ENCODE measurements at places on chromosomes 6 and 20.

DNA sequence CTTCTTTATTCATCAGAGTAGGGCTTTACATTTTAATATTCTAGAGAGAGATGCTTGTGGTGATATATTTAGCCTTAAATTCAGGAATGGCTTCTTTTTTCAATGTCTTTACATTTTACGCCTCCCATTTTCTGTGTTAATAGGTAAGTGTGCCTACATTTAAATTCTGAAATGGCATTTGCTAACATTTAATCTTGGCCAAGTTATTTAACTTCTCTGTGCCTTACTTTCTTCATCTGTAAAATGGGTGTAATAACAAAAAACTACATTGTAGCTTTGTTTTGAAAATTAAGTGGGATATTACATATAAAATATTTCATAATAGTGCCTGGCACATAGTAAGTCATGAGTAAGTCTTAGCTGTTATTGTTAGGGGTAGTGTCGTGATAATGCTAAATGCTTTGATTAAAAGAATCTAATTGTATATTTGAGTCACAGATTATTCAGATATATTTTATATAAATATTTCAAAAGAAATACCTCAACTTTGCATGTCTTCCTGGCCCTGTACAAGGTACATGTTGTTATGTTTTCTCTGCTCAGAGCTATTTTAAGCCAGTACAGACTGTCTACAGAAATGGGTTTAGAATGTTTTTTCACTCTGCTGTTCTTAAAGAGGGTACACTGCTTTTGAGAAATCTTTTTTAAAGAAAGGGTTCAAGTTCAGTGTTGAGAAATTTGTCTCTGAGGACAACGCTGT lies 18.8 kb downstream of the CARMIL1 start:
- DNase-seq, result no peak

DNA sequence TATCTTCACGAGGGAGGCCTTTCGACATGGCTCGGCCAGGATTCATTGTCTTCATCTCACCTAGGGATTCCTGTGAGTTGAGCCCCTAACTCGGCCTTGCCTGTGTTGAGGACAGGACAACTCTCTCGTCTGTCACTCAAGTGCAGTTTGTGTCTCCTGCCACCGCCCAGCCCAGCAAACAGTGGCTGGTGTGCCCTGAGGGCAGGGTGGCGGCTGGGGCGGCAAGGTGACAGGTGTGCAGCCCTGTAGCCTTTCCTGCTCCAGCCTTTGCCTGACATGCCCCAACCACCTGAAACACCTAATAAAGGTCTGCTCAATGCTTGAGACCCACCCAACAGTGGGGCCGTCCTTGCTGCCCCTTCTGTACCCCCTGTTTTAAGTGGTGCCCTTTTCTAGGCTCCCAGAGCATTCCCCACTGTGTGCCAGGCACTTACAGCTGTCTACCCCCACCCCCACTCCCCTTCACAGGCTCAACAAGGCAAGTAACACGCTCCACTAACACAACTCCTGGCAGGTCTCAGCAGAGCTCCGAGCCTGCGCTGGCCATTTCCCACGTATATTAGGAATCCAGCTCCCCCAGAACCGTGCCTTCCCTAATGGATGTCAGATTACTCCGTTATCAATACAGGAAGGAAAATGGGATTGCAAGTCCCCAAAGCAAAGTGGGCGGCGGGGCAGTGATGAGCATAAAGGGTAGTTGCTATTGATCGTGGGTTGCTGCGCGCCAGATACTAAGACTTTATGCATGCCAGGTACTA lies 17.7 kb downstream of the GFRA4 start:
- no peak for DNase-seq

GRCh38 chr6:157579467-157580031 lies 198.6 kb downstream of the ZDHHC14 start:
- no peak for DNase-seq

DNA sequence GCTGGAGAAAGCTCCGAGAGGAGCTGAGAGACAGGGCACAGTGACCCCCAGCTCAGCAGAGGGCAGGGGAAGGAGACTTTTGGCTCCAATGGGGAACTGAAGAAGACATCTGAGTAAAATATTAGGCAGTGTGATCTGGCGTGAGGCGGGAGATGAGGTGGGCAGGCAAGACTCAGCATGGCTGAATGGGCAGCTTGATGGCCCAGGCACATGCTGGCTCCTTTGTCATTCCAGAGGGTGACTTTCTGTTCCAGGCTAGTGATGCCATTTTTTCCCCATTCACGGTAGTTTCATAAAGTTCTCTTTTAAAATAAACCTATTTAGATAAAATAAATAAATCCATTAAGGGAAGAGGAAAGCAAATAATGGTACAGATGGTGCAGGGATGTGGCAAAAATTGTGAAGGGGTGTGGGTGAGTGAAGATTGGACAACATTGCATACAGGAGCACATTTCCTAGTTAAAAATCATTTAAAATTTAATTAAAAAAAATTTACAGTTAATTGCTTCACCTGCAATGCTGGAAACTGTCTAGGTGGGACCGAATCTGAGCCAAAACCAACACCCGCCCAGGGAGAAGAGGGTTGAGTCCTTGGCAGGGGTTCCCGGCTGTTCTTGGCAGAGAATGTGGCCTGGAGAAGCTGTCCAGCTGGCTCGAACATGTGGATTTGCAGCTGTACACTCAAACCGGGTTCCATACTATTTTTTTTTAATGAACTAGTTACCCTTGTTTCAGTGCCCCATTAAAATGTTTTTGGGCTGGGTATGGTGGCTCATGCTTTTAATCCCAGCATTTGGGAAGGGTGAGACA lies 41.7 kb upstream of the PRELID3B start:
- no peak for DNase-seq

GRCh38 chr20:46581391-46581790 lies 30.9 kb upstream of the OCSTAMP start:
- DNase-seq, result no peak

- no peak for DNase-seq
These were observed 54.3 kb upstream of the BMP6 start for GRCh38 chr6:7671581-7671980.

DNA sequence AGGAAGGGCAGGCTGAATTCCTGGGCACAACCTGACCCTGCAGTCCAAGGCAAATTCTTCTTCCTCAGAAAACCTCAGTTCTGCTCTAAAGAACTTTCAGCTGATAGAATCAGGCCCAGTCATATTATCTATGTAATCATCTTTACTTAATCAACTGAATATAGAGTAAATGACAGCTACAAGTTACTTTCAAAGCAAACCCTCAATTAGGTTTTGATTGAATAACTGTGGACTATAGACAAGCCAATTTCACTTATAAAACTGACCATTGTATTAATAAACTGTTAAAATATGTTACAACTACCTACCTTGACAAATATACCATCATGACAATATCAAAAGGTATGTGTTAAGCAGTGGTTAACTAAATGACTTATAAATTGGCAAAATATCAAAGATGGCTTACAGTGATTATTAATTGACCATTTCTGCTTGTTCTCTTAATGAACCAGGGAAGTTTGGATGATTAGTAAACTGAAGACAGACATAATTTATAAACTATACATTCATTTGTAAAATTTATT lies 46.1 kb upstream of the ADGRF5 start:
- no peak for DNase-seq

DNA sequence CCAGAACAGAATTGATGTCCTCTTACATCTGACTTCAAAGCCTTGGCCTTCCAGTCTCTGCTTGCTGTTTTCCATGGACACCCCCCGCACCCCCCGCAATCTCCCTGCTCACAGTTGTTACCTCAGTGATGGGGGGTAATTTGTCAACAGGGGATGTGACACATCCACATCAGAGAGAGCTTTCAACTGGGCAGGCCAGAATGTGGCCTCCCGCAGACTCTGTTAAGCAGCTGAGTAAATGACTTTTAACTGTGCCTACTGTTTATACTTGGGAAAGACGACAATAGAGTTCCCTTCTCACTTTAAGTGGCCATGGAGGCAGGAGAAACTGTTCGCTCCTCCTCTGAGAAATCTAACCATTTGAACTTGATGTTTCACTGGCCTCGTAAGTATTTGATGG lies 51.0 kb downstream of the TXNDC5 start:
- DNase-seq, result no peak

GRCh38 chr20:6122873-6123648 lies at the start of gene FERMT1:
Gene FERMT1, minus strand, starts transcription at chr20:6123030. Its CDS starts 3,476 bp downstream, at chr20:6119554.
- peak; percentile 3 for DNase-seq

- DNase-seq, result no peak
These were observed 124.0 kb upstream of the SLC2A12 start for GRCh38 chr6:134176264-134176975.

DNA sequence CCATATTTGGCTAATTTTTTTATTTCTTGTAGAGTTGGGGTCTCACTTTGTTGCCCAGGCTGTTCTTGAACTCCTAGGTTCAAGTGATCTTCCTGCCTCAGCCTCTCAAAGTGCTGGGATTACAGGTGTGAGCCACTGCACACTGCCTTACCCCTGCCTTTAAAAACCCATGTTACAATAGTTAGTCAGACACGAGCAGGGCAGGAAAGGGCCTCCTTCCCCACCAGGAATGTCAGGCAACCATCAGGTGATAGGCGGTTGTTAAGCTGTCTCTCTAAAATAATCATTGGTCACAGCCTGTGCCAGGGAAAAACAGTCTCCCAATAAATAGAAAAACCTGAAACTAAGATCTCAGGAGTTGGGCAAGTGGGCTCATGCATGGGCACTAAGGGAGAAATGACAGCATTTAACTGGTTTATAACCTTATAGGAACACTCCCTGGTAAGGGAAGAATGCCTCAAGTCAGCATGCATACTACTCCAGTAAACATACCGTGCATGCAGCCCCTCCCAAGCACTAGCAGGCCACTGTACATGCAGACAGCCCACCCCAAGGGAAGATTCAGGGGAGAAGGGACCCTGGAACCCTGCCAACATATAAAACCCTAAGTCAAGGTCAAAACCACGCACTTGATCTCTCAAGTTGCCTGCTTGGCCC lies 8.4 kb downstream of the OR2H2 start:
- DNase-seq, result no peak

DNA sequence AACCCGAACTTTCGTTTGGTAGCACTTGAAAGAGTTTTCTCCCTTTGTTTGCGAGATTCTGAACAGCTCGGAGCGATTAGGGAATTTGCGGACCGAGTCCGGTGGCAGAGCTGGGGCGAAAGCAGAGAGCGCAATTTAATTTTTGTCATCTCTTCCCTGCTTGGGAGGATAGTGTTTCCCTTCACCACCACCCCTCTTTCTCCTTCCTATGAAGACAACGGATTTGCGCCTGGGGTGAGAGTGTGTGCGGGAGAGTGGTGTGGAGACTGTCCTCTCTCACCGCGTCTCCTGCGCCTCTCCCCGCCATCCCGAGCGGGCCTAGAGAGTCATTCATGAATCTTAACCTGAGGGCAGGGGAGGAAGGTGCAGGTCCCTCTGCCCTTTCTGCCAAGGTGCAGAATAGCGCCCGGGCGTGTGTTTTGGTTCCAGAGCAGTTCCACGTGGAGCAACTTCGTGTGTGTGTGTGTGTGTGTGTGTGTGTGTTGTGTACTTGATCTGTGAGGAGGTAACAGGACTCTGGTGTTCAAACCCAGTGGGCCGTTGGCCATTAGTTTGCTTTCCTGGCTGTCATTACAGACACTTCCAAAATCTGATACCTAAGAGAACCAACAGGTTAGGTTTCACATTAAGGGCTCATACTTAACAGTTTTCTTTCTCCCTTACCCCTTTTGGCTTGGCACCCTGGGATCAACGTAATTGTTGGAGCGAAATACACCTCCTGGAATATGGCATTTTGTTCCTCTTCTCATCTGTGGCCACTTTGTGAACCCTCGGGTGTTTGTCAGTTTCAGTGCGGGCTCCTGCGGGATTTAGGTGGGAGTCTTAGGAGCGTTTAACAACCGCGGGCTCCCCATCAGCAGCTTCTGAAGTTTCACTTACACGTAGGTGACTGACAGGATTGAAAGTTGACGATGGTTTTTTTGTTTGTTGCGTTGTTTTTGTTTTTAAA lies 1.8 kb downstream of the EYA4 start:
- DNase-seq, result no peak

DNA sequence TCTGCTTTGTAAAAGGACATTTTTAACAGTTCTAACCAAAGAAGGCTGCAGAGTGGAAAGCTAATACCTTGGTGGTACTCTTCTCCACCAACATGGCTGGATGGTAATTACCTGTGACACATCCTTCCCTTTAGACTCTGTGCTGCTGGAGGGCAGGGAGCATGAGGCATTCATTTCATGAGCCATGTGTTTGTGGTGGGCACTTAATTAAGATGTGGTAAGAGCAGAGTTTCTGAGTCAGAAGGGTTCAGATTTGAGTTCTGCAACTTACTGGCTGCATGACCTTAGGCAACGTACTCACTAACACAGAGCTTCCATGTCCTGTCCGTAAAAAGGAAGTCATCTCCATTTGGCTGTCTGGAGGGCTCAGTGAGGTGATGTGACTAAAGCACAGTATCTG lies 9.1 kb upstream of the ZNF133 start:
- DNase-seq, result no peak

- no peak for DNase-seq
These were observed 105.6 kb upstream of the NXT1 start for GRCh38 chr20:23244916-23245552.

GRCh38 chr6:16092140-16092539 lies 36.7 kb upstream of the MYLIP start:
- no peak for DNase-seq

GRCh38 chr20:62104791-62105345 lies 17.4 kb upstream of the LSM14B start:
- no peak for DNase-seq

DNA sequence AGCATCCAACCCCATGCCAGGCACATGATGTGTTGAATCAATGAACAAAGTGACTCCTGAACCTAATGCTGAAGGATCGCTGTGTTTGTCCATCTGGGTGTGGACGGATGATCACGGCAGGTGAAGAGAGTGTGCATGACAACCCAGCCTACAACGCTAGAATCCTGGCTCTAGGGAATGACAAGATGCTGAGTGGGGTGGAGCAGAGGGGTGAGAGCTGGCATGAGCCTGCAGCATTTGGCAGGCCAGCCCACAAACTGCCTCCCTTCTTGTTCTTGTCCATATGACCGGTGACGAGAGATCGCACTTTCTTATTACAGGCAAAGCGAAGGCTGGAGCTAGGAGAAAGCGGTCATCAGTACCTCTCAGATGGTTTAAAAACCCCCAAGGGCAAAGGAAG lies 54.7 kb upstream of the CDKAL1 start:
- DNase-seq, result no peak

DNA sequence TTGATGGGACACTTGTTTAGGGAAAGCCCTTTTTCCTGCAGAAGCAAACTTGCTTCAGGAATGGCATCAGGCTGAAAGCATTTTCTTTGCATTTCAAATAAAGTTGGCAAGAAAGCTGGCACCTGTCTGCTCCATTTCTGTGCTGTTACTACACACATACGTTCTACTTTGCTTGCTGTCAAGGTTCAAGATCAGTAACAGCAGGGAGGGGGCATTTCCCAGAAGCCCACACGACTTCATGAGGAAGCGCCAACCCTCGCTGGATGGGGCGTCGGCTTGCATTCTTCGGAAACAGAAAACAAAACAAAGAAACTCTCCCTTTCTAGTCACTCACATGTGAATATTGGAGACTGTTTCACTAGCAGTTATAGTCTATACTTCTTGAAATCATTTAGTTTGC lies 46.4 kb downstream of the AKAP12 start:
- DNase-seq, result no peak

- no peak for DNase-seq
These were observed 65.0 kb downstream of the EPM2A start for GRCh38 chr6:145670311-145670710.

- DNase-seq, result no peak
These were observed 153.2 kb downstream of the AIG1 start for GRCh38 chr6:143213859-143214376.

All from stimulated activated CD4-positive, alpha-beta T cell treated with anti-CD3 and anti-CD28 coated beads, Interleukin-15, amount 100 ng/mL, for 1 hour (primary cell).